ENCODE measurements at places on chromosomes 2 and 18.

DNA sequence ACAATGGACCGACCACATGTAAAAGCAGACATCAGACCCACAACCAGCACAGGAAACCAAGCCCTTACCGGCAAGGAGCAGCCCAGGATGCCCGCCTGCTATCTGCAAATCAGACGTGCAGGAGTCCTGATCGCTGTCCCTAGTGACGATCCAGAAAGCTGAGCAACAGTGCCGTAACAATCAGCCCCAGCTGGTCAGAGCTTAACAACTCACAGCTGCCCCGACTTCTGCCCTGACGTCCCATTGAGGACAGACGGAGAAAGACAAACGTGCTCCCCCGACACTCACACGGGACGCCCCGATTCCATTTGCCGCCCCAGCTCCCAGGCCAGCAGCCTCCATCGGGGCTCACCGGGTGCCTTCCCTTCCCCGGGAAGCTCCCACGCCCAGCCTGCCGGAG, 39.8 kb upstream of the PXDN start:
- DNase-seq = no peak

GRCh38 chr18:710418-711300, 1.8 kb downstream of the ENOSF1 start:
- DNase-seq = no peak

GRCh38 chr2:176752295-176752694, 460.3 kb upstream of the HNRNPA3 start:
- no peak for DNase-seq

GRCh38 chr2:232521098-232521497, 910 bp downstream of the PRSS56 start:
- no peak for DNase-seq

DNA sequence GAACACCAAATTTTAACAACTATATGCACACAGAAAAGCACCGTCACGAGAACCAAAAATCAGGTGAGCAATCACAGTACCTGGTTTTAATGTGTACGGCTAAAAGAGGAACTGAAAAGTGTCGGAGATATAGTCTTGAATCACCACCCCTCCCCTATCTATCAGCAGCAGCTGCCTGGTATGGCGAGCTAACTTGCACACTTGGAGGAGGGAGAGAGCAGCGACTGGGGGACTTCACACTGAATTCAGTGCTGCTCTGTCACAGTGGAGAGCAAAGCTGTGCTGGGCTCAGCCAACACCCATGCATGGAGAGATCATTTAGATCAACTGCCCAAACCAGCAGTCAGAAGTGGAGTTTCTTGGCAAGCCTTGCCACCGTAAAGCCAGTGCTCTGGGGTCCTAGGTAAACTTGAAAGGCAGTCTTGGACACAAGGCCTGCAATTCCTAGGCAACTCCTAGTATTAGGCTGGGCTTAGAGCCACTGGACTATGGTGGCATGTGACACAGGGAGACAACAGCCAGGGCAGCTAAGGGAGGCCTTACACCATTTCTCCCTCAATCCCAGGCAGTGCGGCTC, 89.2 kb upstream of the CD226 start:
- no peak for DNase-seq

DNA sequence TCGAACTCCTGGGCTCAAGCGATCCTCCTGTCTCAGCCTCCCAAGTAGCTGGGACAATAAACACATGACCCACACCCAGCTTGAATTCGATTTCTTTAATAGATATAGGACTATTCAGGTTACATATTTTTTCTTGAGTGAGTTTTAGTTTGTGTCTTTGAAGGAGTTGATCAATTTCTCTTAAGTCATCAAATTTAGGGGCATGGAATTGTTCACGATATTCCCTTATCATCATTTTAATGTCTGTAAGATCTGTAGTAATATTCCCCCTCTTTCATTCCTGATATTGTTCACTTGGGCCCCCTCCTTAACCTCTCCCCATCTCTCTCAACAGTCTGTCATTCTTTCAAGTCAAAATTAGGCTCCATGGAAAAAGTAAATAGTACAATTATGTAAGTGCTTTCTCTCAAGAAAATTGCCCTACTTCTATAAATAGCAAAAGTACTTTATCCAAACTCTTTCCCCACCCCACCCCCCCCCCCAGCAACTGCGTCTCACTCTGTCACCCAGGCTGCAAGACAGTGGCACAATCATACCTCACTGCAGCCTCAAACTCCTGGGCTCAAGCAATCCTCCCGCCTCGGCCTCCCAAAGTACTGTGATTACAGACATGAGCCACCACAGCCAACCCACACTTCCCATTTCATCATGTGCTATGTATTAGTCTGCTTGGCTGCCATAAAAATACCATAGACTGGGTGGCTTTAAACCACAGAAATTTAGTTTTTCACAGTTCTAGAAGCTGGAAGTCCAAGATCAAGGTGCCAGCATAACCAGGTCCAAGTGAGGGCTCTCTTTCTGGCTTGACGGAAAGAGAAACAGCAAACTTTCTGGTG, 20.1 kb downstream of the WDR33 start:
- DNase-seq = no peak

DNA sequence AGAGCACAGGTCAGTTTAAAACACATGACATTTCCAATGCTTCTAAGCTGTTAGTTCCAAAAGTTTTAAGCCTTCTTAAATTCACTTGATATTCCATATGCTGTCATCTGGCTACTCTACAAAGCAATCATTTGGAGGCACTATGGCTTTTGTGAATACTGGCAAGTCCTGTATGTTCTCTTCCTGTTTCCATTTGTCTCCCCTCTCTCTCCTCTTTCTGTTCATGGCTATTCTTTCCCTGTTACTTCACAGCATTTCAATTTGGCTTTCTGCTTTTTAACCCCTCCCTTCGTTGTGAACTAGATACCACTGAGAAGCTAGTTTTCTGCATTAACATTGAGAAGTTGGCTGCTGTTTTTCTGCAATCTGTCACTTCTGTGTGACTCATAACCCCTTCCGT, 1337.2 kb upstream of the CELF4 start:
- DNase-seq = no peak

- no peak for DNase-seq
Measured at GRCh38 chr2:233462202-233462785, 104.3 kb downstream of the USP40 start.

GRCh38 chr2:196453613-196454047, 185.9 kb upstream of the CCDC150 start:
- DNase-seq = peak; percentile 44

DNA sequence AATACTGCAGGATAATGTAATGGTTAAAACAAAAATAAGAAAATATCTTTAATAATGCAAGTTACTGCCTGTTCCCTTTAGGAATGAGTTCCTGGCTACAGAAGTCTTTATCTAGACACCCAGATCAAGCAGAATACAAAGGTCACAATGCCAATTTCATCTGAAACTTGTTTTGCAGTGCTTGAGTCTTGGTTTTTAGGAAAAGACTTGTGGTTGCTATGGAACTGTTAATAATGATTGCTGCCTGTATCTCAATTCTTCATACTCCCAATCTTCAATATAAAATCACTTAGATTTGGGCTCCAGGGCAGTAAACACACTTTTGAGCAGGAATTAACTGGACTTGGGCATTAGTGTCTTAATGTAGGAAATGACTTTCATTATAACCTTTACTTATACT, 14.2 kb downstream of the CAVIN2 start:
- DNase-seq = no peak

GRCh38 chr2:113980946-113981345, 91.1 kb downstream of the ACTR3 start:
- peak; percentile 13 for DNase-seq

GRCh38 chr18:10421859-10422258, 32.6 kb upstream of the APCDD1 start:
- DNase-seq = peak; percentile 6

GRCh38 chr2:29070526-29070925, 3.8 kb downstream of the PCARE start:
- DNase-seq = no peak

GRCh38 chr2:149080971-149081370, 42.5 kb downstream of the LYPD6B start:
- DNase-seq = no peak

- no peak for DNase-seq
Measured at GRCh38 chr2:126656431-126657147, 631 bp downstream of the GYPC start.

GRCh38 chr18:63152096-63152495, 167.5 kb downstream of the BCL2 start:
- DNase-seq = no peak

GRCh38 chr2:146623771-146624170, 1221.1 kb upstream of the ACVR2A start:
- DNase-seq = peak; percentile 29

GRCh38 chr2:6418291-6418690, 447.4 kb downstream of the CMPK2 start:
- DNase-seq = no peak

- peak; percentile 14 for DNase-seq
Measured at GRCh38 chr18:79200546-79201268, 131.5 kb downstream of the ATP9B start.

- DNase-seq = no peak
Measured at GRCh38 chr2:227612546-227613271, 1.9 kb downstream of the SCYGR3 start.

DNA sequence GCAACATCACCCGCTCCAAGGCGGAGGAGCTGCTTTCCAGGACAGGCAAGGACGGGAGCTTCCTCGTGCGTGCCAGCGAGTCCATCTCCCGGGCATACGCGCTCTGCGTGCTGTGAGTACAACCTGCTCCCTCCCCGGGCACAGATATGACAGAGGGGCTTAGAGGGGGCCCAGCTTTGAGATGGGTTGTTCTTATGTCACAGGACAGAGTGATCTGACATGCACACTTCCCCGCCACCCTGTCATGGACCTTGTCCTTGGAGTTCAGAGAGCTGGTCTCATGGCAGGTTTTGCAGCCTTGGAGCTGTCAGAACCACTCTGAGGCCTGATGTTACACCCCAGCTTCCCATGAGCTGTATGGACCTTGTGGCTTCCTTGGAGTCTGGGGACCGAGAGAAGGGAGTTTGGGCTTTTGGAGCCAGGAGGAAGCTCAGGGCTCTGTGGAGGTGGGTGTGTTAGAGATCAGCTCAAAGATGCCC, 398 bp downstream of the INPP5D start:
- no peak for DNase-seq

DNA sequence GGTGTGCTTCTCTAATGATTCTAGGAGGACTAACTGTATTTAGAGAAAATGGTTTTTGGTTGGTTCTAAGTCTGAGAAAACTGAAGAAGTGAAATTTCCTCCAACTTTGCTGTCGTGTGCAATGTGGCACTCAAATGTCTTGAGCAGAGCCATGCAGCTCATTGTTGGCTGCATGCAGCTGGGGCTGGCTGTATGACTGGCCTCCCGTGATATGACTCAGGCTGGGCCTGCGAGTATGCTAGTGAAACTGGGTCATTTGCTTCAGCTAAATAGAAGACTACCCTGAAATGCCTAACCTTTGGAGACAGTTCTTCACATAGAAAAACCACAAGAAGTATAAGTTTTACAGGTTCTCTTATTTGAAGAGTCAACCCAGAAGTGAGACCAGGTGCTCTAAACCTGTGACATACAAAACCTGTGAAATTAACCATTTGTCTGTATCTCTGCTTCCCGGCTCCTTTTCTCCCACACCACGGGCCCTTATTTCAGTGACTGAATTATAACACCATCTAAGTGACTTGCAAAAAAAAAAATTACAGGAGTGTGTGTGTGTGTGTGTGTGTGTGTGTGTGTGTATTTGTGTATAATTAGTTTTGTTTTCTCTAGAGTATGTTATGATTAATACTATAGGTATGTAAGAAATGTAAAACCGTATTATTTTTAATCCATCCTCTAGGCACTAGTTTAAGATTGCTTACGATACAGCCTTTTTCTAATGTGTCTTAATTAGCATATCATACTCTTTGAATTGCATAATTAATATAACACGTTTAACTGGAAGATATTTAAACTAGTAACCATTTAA, 15.9 kb downstream of the POLI start:
- peak; percentile 17 for DNase-seq

GRCh38 chr2:218319813-218320365, 27.6 kb upstream of the TMBIM1 start:
- DNase-seq = no peak

DNA sequence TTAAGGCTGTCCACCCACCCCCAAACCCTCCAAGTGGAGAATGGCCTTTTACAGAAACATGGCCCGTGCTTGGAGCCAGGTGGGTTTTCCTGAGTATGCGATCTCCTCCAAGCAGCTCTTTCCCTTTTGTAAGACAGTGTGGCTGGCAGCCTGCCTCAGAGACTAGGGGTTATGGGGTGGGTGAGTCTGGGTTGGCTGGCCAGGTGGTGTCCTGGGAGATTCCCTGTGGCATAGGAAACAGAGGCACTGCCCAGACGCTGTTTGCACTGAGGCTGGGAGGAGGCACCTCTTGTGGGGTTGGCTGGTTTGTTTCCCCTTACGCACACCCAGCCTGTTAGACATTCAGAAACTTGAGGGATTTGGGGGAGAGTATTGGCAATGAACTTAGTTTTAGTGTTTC, 82.3 kb upstream of the MCFD2 start:
- no peak for DNase-seq

DNA sequence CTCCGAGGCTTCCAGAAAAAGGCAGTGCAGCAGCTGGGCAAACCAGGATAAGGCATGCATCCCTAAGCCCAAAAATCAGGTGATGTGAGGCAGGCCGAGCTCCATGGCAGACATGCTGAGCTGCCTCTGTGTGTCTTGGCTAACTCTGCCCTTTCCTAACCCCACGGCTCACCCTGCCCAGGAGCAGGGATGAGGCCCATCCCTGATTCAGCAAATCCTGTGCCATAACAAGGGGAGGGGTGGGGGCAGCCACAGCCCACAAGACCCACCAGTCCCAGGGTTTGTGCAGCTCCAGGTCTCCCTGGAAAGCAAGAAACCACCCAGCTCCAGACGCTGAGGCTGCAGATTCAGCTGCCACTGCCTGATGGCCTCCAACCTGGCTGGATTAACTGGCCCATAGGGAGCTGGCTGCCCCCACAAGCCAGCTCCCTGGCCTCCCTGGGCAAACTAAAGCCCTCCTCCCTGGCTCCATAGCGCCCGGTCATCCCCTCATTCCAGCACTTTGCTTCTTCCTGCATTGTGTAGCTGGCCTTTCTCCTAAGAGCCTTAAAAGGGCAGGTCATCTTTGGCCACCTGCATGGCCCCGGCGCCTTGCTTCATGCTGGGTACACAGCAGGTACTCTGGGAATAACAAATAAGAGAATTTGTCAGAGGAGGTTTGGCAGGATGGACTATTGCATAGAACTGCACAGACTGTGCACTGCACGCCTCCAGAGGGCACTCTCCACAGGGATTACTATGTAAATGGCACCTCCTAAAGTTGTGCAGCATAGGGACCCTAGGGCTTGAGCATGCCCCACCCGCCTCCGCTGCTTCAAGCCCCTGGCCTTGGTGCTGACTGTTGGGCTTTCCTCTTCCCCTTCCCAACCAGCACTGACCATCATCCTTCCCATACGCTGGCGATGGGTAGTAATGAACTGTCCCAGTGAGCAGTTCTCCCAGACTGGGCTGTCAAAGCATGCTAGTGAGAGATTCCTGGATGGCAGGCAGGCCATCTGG, 10.7 kb downstream of the STEAP3 start:
- DNase-seq = no peak

Data from fibroblast of the conjunctiva (primary cell).